CD8-positive, alpha-beta memory T cell (primary cell): ENCODE measurements at places on chromosomes 1 and 21. TPM values are rescaled to one million over a fixed set of nuclear protein-coding genes. Genes with fewer than 3 reads are reported as not detected.

CFAP74 gene
- not detected for total RNA-seq

PDPN gene
- total RNA-seq, result not detected

MYOG gene
- not detected for total RNA-seq

ARHGEF10L gene
- 0.26 TPM for total RNA-seq

PLPPR4 gene
- not detected for total RNA-seq

RAB3B gene
- 0.13 TPM for total RNA-seq

DNA sequence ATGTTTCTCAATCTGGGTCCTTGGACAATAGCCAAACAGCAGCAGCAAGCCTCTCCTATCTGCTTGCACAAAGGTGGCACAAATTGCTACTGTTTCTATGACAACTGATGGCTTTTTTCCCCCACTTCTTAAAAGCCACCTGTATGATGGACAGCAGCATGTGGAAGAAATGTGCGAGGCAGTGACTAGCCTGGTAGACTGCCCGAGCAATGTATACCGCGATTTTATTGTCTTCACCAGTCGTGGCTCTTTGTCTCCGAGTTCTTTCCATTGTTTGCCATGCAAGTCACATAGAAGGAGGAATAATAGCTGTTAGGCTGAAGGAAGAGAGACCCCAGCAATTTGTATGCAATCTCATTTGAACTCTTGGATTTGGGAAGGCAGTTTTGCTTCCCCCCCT lies 79.4 kb downstream of the S1PR1 start:
- no peak overlapping the region for H3K4me3 ChIP-seq
- H3K27me3 ChIP-seq, result no peaks in the 10 kb centered on the region
- no peak overlapping the region for H3K27ac ChIP-seq
- DNase-seq, result no peak
- no peaks in the 10 kb centered on the region for H3K36me3 ChIP-seq

DNA sequence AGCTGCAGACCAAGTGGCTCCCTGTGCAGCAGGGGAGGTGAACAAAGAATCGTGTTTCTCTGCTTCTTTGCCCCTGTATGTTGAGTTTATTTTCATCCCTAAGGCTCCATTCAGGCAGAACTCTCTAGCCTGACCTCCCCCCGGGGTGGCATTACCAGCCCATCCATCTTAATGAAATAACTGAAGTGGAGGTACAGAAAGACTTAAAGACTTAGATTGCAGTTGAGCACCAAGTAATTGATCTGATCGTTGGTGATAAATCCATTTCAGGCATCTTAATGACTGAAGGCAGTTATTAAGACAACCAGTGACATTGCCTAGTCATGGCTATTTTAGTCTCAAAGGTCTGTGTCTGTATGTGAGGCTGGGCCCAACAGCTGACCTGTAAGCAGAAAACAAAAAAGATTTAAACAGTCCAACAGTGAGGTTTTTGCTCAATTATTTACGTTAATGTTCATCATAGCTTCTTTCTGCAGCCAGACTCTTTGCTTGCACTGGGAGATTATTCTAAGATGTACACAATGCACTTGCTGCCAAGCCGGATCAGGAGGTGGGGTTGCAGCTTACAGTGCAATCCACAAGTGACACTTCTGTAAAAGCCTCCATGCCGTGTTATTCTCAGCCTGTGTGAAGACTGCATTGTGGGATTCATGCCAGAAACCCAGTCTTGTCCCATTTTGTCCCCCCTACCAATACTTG lies 363.0 kb upstream of the DUSP10 start:
- no peak overlapping the region for H3K4me3 ChIP-seq
- no peaks in the 10 kb centered on the region for H3K36me3 ChIP-seq
- no peak for DNase-seq
- no peaks in the 10 kb centered on the region for H3K27me3 ChIP-seq
- H3K4me1 ChIP-seq, result no peaks in the 10 kb centered on the region
- no peak overlapping the region for H3K27ac ChIP-seq

DNA sequence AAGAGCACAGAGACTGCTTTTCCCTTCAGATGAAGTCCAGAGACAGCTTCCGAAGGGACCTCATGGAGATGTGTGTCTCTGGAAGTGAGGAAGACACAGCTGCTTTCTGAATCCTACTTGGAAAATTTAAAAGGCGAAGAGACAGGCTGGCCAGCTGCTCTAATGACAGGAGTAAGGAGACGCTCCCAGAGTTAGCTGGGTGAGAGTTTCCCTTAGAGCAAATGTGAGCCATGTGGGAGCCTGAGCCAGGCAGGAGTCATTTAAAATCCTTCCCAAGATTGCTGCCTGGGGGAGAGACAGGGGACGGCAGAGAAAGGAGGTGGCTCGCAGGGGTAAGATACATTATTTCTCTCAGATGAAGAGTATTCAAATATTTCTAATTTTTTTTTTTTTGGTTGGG lies 53.1 kb downstream of the ZNF326 start:
- H3K27ac ChIP-seq, result no peak overlapping the region
- no peak overlapping the region for H3K4me3 ChIP-seq
- no peaks in the 10 kb centered on the region for H3K36me3 ChIP-seq
- no peaks in the 10 kb centered on the region for H3K4me1 ChIP-seq

DNA sequence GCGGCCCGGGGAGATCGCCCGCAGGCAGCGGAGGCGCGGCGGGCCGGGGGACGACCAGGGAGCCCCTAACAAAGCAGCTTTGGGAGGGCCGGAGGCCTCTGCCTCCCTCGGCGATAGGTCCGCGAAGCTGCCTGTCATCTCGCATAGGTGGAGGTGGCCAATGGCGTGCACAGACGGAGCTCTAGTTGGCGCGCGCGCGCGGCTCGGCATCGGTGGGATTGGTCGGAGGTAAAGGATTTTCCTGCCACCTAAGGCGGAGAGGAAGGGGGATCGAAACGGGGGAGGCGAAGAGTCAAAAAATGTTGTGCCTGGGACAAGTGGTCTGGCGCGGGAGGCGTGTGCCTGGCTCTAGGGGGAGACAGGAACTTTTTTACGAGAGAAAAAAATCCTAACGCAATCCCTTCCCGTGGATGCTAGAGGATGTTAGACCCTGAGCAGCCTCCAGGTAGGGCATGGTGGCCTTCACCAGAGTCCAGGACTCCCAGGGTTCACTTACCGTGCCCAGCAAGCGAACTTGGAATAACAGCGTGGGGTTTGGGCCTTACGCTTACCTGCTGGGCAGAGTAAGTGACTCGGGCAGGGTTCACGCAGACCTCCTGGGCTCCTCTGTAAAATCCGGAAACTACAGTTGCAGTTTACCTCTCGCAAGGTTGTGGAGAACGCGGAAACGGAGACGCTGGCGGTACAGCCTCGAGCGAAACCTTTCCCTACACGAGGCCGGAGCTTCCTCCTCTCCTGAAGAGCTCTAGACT lies 99.9 kb upstream of the SOD1 start:
- peak; percentile 95 for DNase-seq
- peaks cover 2% of the 10 kb centered on the region for H3K4me1 ChIP-seq
- H3K36me3 ChIP-seq, result no peaks in the 10 kb centered on the region
- peaks cover 9% of the 10 kb centered on the region for H3K27me3 ChIP-seq
- no peak overlapping the region for H3K27ac ChIP-seq
